Right ventricle myocardium inferior (tissue), 1 donor: ENCODE measurements at places on chromosomes 1 and 21.

GRCh38 chr21:35102488-35103371 lies 53.6 kb upstream of the RUNX1 start:
- peak; percentile 74 for DNase-seq

GRCh38 chr1:43309405-43310025 lies 8.7 kb downstream of the TIE1 start:
- no peak for DNase-seq

- no peak for DNase-seq
Measured at GRCh38 chr1:18217398-18218043, 109.9 kb downstream of the IGSF21 start.

- no peak for DNase-seq
Measured at GRCh38 chr1:205416322-205416721, 5.5 kb downstream of the LEMD1 start.

GRCh38 chr1:205933671-205934618 lies 9.3 kb downstream of the SLC26A9 start:
- DNase-seq = no peak

- no peak for DNase-seq
Measured at GRCh38 chr1:235045921-235046601, 82.6 kb downstream of the TOMM20 start.

DNA sequence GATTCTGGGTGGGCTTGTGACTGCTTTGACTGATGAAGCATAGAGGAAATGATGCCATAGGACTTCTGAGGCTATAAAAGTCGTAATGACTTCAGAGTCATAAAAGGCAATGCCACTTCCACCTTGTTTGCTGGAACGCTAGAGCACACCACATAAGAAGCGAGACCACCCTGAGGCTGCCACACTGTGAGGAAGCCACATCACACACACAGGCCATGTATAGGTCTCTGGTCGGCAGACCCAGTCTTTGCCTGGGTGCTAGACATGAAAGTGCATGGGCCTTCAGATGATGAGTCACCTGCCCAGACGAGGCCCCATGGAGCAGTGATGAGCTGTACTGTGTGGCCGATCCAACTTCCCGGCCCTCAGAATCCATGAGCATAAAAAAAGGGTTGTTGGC lies 14.2 kb upstream of the KANK4 start:
- no peak for DNase-seq
